ENCODE measurements at places on chromosomes 2 and 18.

GRCh38 chr2:32425719-32426141, 68.9 kb downstream of the BIRC6 start:
- DNase-seq: no peak

GRCh38 chr2:144181001-144181400, 338.9 kb downstream of the ZEB2 start:
- DNase-seq: no peak

DNA sequence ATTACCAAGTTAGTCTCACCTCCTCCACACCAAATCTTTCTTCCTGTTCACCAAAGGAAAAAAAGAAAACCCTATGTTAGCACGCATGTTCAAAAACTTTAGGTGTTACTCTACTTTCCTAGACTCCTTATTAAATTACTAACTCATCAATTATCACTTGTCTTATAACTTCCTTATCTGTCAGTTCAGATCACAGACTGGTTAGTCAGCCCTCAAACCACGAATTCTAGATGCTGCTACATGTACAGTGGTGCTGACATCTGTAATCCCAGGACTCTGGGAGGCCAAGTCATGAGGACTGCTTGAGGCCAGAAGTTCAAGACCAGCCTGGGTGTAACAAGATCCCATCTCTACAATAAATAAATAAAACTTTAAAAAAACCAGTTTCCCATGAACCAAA, 3.5 kb downstream of the YWHAQ start:
- no peak for DNase-seq

GRCh38 chr2:75928093-75928492, 217.4 kb upstream of the GCFC2 start:
- no peak for DNase-seq

DNA sequence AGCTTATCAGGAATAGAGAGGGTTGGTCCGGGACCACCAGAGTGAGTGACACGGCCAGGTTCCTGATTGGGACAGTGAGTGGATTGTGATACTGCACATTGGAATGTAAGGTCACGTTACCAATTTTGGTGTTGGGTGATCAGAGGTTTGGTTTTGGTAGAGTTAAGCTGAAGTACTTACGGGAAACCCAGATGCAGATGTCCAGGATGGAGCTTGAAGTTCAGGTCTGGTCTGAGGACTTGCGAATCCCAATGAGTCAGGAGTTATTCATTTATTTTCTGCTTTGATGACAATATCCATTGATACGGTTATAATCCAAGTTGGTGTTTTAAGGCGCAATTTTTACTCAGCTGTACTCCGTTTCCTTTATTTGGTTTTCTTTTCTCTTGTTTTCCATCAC, 273.6 kb downstream of the ALPK2 start:
- no peak for DNase-seq

DNA sequence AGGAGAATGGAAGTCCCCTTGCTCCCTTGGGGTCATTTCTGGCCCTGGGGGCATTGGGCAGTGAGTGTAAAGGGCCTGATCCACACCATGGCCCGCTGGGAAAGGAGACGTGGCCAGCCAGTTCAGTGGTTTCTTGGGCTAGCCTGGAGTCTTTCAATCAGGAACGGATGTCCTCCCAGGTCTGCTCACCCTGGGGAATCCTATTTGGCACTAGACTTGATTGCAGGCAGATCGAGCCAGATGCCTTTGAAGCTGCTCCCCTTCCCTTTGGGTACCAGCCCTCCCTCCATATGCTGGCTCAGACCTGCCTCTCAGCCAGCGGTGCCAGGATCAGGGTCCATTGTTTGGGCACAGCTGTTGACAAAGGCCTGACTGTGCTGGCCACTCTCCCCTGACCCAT, 11.0 kb downstream of the FBLN7 start:
- no peak for DNase-seq

GRCh38 chr2:239354132-239354790, 46.6 kb downstream of the HDAC4 start:
- no peak for DNase-seq
